ENCODE measurements at places on chromosomes 1 and 21.
A peak's percentile ranks its signal among the peaks of the same experiment; 100 is the strongest.

DNA sequence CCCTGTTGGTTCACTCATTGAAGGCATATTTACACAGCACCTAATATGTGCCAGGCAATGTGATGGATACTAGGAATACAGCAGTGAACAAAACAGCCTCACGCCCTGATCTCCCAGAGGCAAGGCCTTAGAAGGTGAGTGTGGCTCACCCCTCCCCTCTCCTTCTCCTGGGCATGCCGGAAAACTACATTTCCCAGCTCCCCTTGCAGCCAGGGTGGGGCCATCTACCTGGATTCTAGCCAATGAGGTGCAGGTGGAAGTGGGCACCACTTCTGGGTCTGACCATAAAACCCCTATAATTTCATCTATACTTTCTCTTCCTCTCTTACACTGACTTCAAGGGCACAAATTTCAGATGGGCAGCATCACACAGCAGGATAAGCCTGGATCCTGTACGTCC is 63.8 kb downstream of the FBXO2 start:
- no peak for DNase-seq

DNA sequence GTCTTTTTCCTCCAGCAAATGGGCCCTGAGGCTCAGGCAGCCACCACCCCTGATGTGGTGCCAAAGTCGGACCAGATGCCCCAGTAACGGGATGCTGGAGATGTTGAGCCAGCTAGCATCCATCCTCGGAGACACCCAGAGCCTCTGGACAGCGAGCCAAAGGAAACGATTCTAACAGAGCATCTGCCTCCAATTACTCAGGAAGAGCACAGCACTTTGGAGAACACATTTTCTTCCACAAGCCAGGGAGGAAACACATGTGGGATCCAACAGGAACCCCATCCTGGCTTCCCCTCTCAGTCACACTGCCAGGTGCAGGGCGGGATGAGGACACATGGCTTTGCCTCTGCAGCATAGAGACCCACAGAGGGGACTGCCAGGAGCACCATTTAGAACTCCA is 44.9 kb downstream of the C1orf198 start:
- DNase-seq, result peak; percentile 85

DNA sequence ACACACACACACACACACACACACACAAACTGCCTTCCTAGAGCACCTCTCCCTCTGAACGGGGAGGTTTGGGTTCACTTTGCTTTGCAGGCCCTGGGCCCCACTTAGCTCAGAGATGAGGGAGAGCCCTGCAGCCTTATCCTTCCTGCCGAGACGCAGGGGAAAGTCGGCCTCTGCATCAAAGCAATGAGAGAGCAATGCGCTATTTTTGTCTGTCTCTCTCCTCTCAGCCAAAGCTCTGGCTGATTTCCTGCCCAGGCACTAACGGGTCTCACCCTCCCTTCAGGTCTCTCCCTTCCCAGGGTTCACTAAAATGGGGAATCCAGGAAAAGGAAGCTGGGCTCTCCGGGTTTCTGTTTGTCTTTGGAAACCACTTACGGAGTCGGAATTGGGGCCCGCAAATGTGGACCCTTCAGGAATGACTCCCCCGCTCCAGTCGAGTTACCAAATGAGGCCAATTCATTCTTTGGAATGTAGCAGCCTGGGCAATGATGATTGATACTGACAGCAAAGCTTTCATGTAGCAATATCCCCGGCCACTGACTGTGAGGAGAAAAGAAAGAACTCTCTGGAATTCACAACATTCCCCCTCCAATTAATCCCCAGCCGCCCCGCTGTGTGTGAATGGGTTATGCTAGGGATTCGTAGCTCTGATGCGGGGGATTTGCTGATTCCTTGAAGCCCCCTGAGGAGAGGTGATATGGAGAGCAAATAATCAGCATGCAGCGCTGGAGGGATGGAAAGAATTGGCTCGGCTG is 61.5 kb upstream of the WLS start:
- DNase-seq, result peak; percentile 71

DNA sequence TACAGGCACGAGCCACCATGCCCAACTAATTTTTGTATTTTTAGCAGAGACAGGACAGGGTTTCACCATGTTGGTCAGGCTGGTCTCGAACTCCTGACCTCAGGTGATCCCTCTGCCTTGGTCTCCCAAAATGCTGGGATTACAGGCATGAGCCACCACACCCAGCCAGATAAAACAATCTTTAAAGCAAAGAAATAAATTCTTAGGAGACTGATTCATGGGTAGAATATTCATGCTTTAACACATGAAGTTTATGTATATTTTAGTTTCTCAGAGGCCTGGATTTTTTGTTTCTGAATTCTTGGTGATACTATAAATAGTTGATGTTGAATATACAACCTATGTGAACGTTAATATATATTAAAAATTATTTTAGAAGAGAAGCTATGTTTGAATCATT is 127.4 kb upstream of the KIAA1614 start:
- no peak for DNase-seq

DNA sequence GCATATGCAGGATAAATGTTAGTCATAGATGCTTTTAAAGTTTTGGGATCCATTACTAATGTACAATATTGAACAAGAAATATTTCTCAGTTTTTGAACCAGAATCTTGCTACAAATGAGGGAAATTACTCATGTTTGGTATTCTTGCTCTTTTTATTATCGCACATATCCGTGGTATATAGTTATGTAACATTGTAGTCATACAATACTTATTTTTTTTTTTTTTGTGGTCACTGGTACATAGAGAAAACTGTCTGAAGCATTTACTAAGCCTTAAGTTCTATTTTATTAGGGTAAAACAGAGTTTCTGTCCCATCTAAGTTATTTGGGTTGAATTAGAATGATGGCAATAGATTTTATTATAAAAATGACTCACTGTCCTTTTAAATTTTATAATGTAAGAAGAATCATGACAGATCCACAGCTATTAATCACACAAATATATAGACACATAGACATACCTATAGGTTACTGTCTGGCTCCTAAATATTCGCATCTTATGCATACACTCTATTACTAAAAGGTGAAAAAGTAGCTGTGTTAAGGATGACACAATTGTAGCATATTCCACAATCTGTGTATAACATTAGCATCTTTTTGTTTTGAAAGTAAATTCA is 18.0 kb upstream of the PRKAA2 start:
- no peak for DNase-seq

GRCh38 chr1:20590306-20590777 is 1.4 kb downstream of the CDA start:
- DNase-seq, result no peak

- peak; percentile 63 for DNase-seq
Observed at GRCh38 chr21:45876381-45877170, 105.0 kb upstream of the COL6A1 start.

- no peak for DNase-seq
Observed at GRCh38 chr1:72896256-72896655, 613.9 kb upstream of the NEGR1 start.

GRCh38 chr1:26075421-26076144 is 8.2 kb upstream of the TRIM63 start:
- no peak for DNase-seq

GRCh38 chr1:40185951-40186864 is 25.0 kb downstream of the RLF start:
- DNase-seq, result no peak

GRCh38 chr1:155300024-155300423 is 1.2 kb downstream of the PKLR start:
- DNase-seq, result no peak

GRCh38 chr21:44303490-44303981 is 3.7 kb downstream of the PFKL start:
- no peak for DNase-seq

DNA sequence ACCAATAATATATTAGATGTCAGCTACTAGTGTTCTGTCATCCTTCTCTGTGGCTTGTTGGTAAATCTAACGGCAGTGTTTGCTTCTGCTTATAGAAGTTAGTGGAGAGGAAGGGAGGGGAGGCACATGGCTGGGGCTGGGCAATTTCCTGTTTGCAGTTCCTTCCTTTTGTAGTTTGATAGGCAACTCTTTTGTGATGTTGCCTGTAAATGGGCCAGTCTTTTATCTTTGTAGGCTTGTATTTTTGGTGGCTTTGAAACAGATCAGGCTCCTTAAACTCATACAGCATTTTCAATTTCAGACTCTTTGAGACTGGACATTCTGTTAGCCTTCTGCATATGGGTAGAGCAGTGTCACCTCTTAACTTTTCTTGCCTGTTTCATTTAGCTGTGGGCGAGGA is 48.1 kb downstream of the CDC14A start:
- DNase-seq, result peak; percentile 47

GRCh38 chr1:46263146-46263545 is 15.6 kb downstream of the RAD54L start:
- no peak for DNase-seq

- DNase-seq, result no peak
Observed at GRCh38 chr1:181140398-181140797, 51.9 kb downstream of the IER5 start.

GRCh38 chr1:248373761-248374160 is 1.8 kb upstream of the OR2T6 start:
- DNase-seq, result no peak

DNA sequence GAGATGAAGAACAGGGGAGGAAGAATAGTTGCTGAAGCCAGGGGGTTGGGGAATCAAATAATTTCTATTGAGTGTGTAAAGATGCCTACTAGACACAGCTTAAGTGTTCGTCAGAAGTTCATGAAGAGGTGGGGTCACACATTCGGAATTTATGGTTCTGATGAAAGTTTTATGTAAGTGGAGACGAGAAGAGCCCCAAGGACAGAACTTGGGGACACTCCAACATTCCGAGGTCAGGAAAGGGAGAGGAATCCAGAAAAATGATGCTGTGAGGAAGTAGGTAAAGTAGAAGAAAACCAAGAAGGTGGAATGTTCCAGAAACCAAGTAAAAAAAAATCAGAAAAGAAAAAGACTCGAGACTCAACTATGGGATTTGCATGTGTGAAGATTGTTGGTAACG is 272.5 kb downstream of the SIPA1L2 start:
- DNase-seq, result no peak

- DNase-seq, result no peak
Observed at GRCh38 chr1:24968941-24969585, 39.0 kb upstream of the RUNX3 start.

- no peak for DNase-seq
Observed at GRCh38 chr1:206660136-206660535, 24.6 kb upstream of the MAPKAPK2 start.

GRCh38 chr1:235023711-235024439 is 104.8 kb downstream of the TOMM20 start:
- DNase-seq, result no peak

DNA sequence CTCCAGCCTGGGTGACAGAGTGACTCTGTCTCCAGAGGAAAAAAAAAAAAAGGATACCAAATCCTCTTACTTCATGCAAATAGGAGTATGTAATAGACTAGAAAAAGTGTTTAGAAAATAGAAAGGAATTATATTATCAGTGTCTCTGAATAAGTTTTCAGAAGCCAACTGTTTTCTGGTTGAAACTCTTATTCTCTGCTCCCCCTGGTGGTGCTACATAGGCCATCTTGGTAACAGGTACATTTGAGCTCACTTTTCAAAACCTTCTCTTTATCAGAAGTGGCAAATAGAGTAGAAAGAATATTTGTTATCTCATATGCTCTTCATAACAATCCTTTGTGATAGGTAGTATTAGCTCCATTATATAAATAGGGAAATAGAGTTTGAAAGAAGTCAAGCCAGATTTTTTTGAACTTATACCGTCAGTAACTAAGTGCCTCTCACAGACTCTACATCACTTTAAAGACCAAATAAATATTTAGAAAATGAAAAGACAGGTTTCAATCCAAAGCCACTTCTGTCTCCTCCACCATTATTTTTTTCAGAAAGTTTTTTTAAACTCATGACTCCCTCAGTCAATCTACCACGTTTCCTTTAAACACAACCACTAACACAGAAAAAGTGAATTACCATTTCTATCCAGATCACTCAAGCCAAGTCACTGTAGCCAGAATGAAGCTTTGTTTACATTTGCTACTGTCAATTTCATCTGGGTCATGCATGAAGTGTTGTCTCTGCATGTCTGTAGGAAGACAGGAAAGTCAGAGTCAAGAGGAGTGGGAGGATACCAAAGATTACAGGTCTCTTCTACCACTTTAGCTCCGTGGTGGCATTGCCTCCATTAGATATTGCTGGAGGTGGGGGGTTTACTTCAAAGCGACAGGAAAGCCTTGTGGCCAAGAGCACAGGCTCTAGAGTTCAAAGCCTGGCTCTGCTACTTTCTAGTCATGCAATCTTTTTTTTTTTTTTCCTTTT is 45.6 kb downstream of the IL23R start:
- DNase-seq, result no peak

GRCh38 chr1:201481004-201481380 is 12.0 kb upstream of the PHLDA3 start:
- DNase-seq, result no peak

- peak; percentile 48 for DNase-seq
Observed at GRCh38 chr1:196400478-196401451, 207.5 kb downstream of the KCNT2 start.
